Dermis blood vessel endothelial cell (primary cell): ENCODE measurements at places on chromosomes 2 and 18. TPM values are rescaled to one million over a fixed set of nuclear protein-coding genes. Genes with fewer than 3 reads are reported as not detected.

PPP1R1C gene
- total RNA-seq, result 0.28 and 0.51 TPM in 2 replicates

CCNYL1 gene
- 30.3 and 53.9 TPM in 2 replicates for total RNA-seq

TMEM169 gene
- total RNA-seq, result 0.37 and 0.85 TPM in 2 replicates

FIGN gene
- under 0.01 and 0.23 TPM in 2 replicates for total RNA-seq

GRCh38 chr2:153474876-153475435 is 3.6 kb downstream of the RPRM start:
- DNase-seq, result no peak

GRCh38 chr18:1296237-1296636 is 391.6 kb downstream of the ADCYAP1 start:
- no peak for DNase-seq

ANO7 gene
- total RNA-seq, result 0.34 and 1.1 TPM in 2 replicates
